ENCODE measurements at places on chromosomes 3 and 15.

DNA sequence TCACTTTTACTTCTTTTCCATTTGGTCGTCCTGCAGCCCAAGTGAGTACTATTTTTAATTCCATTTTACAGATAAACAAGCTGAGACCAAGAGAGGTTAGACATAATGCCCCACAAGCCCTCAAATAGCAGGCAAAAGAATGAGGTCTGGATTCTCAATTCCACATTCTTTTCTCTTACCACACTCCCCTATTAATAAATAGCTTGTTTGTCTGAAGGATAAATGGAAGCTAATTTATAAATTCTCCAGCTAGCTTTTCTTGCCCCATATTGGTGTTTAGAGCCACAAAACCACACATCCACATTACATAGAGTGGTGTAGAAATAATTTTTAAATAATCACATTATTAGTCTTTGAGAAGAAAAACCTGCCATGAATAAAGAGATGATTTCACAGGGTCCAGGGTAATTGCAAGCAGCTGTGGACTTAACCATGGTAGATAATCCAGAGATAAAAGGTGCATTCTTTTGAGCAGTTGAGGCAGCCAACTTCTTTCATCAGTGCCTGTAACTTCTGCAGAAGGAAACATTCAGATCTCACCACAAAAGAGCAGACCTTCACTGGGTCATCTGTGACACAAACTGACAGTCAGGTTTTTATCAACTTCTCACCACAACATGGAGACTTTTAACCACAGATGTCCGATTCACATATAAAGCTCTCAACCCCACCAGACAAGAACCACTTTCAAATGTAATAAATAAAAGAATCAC lies 313.4 kb upstream of the STT3B start:
- peak; percentile 84 for DNase-seq

DNA sequence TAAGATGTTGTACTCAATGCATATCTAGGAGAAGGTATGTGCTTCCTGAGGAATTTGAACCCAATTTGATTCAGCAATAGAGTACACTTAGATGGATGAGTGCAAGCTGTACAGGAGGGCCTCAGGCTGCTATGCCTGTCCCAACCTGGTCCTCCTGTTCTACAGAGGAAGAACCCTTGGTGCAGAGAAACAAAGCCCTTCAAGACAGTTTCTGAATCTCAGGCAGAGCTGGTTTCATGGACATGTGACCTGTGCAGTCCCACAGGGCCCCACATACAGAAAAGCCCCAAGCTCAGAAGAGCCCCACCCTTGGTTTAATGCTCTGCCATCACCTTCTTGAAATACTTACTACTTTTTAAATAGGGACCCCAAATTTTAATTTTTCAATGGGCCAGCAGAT lies 15.3 kb downstream of the FOXP1 start:
- DNase-seq = no peak

DNA sequence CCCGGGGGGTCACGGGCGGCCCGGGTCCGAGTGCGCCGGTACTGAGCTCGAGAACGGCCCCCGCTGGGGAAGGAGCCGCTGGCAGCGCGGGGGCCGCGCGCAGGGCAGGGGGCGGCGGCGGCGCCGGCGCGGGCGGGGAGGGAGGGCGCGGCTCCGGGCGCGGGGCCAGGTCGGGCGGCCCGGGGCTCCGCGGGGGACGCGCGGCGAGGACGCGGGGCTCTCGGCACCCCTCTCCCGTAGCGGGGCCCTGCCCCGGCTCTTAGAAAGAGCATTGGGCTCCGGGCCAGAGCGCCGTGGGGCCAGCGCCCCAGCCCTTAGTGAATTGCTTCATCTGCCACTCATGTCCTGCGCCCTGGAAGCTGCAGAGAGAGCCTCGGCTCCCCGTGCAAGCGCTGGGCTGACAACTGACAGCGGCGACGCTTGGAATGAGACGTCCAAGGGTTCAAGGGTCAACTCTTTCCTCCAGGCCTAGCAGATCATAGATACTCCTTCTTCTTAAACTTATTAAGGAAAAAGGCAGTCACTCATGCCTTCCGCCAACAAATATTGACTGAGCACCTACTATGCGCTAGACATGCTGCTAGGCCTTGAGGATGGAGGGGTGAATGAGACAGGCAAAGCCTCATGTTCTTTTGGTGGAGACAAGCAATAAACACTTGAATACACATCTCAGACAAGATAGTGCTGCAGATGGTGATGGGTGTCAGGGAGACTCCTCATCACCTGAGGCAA lies 140.8 kb downstream of the SMAD6 start:
- DNase-seq = no peak

DNA sequence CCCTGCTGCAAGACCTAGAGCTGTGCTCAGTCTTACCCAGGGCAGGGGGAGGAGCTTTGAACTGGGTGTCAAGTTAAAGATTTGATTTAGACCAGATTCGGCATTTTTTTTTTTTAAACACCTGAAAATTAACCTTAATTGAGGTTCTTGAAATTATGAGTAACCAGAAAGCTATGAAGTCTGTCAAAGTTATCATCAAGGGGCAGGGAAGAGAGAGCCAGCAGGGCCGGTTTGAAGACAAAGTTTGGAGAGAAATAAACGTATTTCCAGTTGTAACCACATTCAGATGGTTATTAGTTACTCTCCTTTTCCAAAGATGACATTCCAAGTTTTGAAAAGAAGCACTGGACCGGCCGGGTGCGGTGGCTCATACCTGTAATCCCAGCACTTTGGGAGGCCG lies 12.0 kb downstream of the TMEM266 start:
- no peak for DNase-seq

DNA sequence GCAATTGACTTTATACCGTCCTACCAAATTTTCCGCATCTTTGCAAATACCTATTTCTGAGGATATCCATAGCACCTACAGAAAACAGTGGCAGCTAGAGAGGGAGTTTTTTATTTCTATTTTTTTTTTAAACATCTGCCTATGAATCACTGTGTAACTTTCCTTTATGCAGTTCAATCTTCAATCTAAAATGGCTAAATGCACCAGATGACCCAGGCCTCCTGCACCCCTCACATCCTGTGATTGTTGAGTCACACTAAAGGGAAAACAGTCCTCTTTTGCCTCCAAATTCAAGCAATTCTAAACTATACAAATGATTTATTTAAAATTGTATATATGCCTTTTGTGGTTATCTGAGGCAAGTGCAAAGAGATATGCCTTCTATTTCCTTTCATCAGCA lies 20.1 kb upstream of the BCL6 start:
- no peak for DNase-seq

DNA sequence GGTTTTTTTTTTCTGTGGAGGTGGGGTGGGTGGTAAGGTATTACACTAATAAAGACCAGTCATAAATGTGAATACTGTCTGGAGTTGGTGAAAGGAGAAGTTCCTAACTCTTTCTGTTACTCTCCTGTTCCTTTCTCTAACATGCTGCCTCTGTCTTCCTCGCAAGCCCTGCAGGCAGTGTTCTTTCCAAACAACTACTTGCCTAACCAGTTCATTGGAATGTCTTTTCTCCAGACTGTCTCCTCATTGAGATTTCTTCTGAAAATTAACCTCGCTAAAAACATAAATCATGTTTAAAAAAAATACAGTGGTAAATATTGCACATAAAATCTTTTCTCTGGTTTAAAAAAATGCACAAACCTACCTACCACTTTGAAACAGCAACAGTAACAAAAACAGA lies 135.2 kb downstream of the TP63 start:
- no peak for DNase-seq

- DNase-seq = no peak
These were observed 489.8 kb upstream of the PROK2 start for GRCh38 chr3:72274493-72275330.

DNA sequence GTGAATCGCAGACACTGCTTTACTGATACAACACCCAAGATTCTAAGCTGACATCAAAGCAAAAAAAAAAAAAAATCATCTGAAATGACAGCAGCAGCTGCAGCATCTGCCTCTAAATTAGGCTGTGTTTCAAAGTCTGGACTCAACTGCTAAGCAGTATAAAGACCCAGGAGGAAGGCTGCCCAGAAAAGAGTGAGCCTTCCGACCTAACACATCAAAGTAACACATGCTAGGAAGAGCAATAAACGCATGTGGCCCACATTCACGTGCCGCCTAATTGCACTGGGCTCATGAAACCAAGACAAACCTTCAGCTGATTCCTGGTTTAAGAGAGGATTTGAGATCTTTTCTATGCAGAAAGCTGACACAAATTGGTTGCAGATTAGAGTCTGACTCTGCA lies 317.1 kb downstream of the ZIC4 start:
- DNase-seq = no peak

DNA sequence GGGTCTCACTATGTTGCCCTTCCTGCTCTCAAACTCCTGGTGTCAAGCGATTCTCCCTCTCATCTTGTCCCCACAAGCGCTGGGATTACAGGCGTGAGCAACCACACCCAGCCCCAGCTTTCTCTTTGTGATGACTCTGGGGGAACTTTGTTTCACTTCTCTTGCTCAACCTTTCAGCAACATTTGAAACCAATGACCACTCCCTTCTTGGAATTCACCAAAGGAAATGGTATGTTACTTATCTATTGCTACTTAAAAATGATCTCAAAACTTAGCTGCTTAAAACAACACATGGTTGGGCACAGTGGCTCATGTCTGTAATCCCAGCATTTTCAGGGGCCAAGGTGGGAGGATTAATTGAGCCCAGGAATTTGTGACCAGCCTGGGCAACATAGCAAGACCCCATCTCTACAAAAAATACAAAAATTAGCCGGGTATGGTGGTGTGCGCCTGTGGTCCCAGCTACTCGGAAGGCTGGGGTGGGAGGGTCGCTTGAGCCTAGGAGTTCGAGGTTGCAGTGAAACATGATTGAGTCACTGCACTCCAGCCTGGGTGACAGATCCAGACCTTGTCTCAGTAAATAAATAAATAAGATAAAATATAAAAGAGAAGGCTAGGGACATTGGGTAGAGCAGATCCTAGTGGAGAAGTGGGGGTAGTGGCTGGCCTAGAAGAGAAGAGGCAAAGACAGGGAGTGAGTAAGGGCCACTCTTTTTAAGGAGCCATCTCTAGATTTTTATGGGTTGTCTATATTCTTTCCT lies 10.3 kb upstream of the COPG1 start:
- DNase-seq = no peak

GRCh38 chr15:90011705-90012104 lies 10.6 kb downstream of the ZNF710 start:
- no peak for DNase-seq

DNA sequence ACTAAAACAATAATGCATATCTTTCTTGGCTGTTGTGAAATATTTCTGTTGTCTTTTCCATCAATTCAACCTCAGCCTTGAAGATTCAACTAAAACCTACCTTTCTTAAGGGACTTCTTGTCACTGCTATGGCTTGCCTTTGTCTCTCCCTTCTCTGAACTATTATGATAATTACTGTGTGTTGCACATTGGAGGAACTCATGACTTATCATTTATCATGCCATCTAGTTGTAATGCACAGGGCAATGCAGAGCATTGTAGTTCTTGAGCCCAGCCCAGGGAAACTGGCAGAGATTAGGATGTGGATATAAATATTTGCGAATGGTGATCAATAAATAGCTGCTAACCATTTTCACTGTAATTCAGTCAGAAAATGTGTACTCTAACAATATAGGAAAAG lies 427.1 kb upstream of the FRG2C start:
- no peak for DNase-seq

- DNase-seq = no peak
These were observed 4.2 kb downstream of the SLC4A7 start for GRCh38 chr3:27479806-27480543.

GRCh38 chr3:145032791-145033190 lies 1061.2 kb downstream of the DIPK2A start:
- no peak for DNase-seq

DNA sequence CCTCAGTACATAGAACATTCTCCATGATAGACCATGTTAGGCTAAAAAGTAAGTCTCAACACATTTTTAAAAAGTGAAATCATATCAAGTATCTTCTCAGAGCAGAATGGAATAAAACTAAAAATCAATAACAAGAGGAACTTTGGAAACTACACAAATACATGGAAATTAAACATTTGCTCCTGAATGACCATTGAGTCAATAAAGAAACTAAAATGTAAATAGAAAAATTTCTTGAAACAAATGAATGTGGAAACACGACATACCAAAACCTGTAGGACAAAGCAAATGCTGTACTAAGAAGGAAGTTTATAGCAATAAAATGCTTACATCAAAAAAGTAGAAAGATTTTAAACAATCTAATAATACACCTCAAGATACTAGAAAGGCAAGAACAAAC lies 33.6 kb downstream of the NEK10 start:
- no peak for DNase-seq

- DNase-seq = no peak
These were observed 128.4 kb upstream of the GMNC start for GRCh38 chr3:190990898-190991297.

DNA sequence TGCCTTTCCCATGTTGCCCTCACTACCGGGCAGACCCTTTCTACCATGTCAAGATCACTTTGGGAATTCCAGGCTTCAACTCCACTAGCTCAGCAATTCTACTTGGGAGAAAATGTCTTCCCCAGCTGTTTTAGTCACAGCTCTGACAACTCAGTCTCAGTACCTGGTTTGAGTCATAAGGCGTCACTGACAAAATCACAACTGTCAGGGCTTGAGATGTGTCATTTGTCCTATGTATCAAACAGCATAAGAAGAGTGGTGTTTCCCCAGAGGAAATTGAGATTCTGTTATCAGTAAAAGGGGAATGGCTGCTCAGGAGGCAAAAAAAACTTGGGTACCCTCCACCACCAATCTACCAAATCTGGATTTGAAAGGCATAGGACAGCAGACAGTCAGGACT lies 594.9 kb upstream of the SUCLG2 start:
- no peak for DNase-seq

- DNase-seq = no peak
These were observed 163.1 kb downstream of the MYRIP start for GRCh38 chr3:39972508-39972907.

Measured in GM12878 (cell line).